Urothelium cell line (cell line): ENCODE measurements at places on chromosomes 2 and 18.

DNA sequence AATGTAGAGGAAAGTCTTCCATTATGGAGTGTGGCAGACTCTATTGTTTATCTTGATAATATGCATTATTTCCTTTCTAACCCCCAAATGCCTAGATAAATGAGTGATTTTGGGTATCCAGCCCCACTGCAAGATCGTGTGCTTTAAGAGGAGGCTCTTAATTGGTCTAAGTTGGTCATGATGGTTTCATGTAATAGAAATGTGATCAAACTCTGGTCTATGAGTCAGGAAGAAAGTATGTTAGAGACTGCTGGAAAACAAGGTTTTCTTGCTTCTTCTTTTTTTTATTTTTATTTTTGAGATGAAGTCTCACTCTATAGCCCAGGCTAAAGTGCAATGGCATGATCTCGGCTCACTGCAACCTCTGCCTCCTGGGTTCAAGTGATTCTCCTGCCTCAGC is 344.5 kb upstream of the TNP1 start:
- DNase-seq = no peak

DNA sequence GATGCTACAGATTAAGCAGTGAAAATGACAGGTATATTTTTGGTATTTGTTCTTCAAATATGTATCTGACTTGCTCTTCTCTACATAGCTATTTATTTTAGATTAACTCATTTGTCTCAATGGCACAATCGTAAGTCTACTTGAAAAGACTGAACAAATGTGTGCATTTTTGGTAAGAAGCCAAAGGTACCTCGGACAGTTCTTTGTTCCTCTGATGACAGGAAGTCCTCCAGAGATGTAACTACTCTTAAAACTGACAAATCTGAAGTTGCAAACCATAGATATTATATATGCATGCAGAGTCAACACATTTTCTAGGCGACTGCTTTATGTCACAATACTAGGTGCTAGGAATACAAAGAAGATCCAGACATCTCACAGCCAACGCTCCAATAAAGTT is 36.7 kb downstream of the NDUFAF7 start:
- no peak for DNase-seq

GRCh38 chr2:219358170-219359075 is 25.9 kb upstream of the RESP18 start:
- DNase-seq = no peak

DNA sequence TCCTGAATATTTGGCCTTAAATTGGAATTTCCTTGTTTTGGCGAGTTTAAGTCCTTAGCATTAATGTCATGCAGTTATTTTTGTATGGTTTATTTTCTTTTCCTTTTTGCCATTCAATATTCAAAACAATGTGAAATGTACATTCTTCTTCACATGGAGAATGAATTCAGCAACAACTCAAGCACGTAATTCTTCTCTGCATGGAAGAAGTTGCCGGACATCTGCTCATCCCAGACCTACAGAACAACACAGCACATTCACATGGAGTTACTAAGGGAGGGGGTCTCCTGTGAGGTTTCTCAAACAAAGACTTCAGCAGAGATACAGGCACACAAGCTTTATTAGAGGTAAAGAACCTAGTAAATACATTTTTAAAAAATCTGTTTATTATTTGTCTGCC is 236.8 kb downstream of the SATB2 start:
- DNase-seq = no peak

DNA sequence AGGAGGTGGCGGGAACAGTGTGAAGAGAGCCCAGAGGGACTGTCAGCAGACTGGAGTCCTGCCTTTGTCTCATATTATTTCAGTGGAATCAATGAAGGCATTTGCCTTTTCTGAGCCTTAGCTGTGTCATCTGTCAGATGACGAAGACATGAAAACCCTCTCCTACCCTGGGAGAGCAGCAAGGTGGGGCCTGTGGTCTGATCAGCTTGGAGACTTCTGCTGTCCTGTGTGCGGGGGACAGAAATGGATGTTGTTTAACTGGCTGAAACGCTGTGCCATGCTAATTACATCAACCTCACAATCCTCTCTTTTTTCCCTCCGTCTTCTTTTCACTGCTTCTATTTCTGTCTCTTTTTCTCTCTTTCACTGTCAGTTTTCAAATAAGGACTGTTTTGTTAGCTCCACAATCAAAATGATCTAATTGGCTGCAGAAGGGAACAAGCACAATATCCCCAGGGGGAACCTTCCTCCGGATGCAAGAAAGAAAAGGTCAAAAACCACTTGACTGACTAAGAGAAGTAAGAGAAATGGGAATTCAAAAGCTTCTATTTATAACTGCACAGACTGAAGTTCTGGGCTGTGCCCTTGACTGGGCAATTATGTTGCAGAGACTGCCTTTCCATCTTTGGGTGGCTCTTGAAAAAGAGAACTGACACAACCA is 340.1 kb downstream of the CLIP4 start:
- DNase-seq = no peak

GRCh38 chr2:48668992-48669391 is 51.3 kb downstream of the GTF2A1L start:
- no peak for DNase-seq

DNA sequence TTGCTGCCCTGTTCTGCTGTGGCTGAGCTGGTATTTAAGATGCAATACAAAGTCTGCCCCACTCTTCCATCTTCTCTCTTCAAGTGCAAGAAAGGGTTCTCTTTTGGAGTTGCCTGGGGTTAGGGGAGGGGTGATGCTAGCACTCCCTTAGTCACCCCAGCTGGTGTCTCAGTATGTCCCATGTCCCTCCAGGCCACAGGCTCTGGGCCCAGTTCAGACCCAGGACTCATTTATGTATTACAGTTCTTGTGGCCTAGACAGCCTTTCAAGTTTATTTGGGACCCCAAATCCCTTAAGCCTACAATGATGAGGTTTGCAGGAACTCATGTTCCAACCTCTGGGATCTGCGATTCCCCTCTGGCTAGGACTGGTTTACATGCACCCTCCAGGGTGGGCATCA is 47.2 kb upstream of the CCDC141 start:
- no peak for DNase-seq

- no peak for DNase-seq
Measured at GRCh38 chr2:59910166-59910565, 643.3 kb downstream of the BCL11A start.

GRCh38 chr18:54555996-54556395 is 35.0 kb upstream of the DYNAP start:
- no peak for DNase-seq

DNA sequence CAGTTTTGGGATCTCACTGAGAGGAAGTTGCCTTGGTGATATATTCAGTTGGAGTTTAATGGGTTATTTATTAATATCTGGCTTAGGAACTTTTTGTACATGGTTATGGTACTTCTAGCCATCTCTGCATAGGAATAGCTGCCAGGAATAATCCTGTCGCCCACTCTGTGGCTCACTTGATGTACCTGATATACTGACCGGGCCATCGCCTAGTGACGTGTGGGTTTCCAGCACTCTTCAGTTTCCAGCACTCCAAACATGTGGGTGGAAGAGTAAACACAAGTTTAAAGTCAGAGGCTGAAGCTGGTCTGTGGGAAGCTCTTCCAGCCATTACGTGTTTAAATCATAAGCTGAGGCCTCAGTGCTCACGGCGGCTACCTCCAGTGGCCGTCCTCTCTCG is 44.3 kb upstream of the AGAP1 start:
- DNase-seq = no peak

- no peak for DNase-seq
Measured at GRCh38 chr2:140775411-140775810, 1355.4 kb downstream of the LRP1B start.

DNA sequence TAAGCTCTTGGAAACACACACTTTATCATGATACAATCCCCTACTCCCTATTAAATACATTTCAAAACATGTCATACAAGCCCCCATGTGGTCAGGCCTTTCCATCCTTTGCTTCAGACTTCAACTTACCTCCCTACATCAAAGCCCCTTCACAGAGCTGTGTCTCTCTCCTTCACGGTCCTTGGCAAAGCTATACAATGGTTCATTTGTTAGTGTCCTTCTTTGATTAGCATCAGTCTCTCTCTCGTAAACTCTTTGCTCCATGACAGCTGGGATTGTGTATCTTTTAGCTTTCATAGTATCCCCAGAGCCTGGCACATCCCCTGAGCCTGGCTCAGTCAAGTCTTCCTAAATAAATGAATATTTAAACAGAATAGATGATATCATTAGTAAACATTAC is 25.6 kb upstream of the INSIG2 start:
- DNase-seq = no peak

- DNase-seq = no peak
Measured at GRCh38 chr2:224562831-224563230, 22.3 kb downstream of the CUL3 start.

- DNase-seq = no peak
Measured at GRCh38 chr2:186746584-186746983, 52.7 kb downstream of the FAM171B start.

- DNase-seq = no peak
Measured at GRCh38 chr2:64218137-64218802, 74.0 kb upstream of the PELI1 start.

DNA sequence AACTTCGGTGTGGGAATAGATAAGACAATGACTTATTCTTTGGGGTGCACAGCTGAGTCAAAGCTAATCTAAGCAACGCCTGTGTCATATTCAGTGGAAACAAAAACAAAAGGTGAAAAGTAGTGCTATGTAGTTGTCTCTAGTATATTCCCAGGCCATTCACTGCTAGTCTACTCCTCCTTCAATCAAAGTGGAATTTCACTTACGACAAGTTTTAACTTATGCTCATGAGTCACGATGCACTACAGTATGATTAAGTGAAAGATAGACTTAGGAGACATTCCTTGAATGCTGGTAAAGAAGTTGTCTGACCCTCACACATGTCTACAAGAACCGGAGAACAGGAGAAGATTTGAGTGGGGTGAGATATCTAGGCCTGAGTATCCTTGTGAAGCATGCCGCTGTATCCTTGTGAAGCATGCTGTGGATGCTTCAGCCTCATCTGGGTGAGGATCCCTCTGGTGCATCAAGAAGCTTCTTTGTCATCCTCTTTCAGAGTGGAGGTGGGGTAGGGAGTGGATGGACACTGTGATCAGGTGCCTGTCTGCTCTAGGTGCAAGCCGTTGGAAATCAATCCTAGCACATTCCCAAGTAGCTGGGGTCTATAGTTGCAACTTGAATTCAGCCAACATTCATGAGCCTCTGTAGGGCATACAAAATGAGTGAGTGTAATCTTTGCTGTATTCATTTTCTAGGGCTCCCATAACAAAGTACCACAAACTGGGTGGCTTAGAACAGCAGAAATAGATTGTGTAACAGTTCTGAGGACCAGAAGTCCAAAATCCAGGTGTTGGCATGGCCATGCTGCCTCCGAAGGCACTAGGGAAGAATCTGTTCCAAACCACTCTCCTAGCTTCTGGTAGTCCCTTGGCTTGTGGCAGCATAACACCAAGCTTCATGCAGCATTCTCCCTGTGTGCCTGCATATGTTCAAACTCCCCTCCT is 173.5 kb upstream of the FN1 start:
- no peak for DNase-seq

DNA sequence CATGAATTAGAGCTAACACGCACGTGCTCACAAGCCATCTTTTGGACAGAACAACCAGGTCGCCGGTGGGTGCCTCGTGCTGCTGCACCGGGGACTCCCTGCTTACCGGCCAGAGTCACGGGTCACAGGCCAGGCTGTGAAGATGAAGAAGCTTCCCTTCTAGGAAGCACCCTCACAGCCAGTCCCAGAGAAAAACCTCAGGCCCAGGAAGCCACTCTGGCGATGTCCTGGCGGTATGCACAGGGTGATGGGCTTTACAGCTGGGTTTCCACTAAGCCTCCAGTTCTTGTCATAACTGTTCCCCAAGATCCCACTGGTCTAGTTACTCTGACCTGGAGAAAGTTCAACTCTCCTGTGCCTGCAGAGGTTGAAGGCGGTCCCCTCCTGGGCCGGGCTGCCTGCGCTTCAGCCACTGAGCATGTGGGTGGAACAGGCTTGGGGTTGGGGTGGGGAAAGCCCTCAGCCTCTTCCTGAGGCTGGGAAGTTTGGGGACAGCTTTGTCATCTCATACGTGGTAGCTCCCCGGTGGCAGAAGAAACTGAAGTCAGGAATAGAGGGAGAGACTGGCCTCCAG is 15.2 kb upstream of the DIS3L2 start:
- no peak for DNase-seq

DNA sequence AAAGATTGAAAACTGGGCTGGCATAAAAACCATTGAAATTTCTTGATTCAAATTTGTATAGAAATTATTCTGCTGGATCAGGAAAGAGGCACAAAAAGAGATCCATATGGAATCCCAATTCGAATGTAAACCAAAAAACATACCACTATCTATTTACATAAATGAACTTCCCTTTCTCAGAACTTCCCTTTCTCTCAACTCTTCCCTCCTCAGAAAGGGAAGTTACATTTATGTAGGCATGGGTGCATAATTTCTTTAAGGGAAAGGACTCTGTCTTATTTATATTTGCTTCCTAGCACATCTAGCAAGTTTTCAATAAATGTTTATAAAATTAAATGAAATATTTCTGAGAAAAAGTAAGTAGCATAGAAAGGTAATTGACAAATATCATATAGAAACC is 398.1 kb upstream of the ATP5MC3 start:
- DNase-seq = no peak

DNA sequence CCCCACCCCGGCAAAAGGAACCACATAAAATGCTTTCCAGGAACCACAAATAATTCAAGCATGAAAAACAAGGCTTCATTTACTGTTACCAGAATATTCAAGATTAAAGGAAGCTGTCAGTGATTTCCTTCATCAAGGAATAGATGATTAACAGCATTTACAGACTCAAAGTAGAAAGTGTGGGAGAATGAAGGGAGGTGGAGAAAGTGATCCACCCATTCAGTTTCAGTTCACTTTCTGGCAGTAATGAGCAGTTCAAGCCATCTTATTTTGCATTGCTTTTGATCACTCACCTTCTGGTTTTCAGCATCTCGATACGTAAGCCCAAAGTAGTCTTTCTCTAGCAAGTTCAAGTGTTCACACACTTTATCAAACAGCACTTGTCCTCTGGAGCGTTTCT is 99.0 kb downstream of the EPB41L3 start:
- DNase-seq = no peak

GRCh38 chr2:176240301-176240700 is 28.9 kb upstream of the MTX2 start:
- no peak for DNase-seq

DNA sequence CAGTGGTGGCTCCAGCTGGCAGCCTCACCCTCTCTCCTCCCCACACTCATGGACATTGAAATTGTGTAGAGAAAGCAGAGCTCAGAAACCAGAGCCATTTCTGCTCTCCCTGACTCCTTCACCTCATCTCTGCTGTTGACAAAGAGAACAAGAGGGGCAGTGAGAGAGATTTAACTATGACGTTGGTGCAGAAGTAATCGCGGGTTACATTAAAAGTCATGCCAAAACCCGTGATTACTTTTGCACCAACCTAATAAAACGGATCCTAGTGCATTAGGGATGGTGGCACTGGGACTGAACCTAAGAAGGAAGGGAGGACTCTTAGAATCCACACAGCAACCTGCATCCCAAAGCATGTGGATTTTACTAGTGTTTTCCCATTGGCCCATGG is 113.3 kb upstream of the CDC42EP3 start:
- DNase-seq = no peak

- no peak for DNase-seq
Measured at GRCh38 chr18:36534154-36534688, 236.7 kb downstream of the FHOD3 start.
